ENCODE measurements at places on chromosomes 1 and 21.
A peak's percentile ranks its signal among the peaks of the same experiment; 100 is the strongest.

DNA sequence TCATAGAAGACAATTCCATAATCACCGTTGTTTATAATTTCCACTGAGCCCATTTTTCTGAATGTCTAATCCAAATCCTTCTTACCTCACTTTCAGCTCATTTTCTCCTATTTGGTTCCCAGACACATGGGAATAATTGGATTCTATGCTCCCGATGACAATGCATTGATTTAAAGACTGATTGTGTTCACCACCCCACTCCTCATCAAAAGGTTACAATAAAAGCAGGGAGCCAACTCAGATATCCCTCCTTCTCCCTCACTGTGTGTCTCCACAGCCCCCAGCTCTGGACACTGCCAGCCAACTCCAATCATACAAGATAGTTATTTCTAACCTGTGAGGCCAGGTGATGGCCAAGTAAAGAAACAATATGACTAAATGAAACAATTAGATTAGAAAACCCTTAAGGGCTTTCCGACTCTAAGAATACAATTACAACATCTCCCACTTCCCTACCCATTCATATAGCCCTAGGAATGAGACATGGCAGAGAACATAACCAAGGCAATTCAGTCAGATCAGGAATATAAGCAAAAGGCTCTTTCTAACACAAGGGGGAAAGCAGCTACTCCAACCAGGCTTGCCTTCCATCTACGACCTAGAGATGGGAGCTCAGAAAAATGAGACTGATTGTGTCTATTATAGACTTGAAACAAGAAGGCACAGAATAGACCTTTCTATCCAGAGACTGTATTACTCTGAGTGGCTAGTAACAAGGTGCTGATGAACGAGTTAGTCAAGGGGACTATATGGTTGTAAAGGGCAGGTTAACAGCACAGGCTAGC is 28.5 kb upstream of the CADM3 start:
- no peak for DNase-seq

- no peak for DNase-seq
These were observed 316.3 kb downstream of the KCNH1 start for GRCh38 chr1:210817385-210818275.

DNA sequence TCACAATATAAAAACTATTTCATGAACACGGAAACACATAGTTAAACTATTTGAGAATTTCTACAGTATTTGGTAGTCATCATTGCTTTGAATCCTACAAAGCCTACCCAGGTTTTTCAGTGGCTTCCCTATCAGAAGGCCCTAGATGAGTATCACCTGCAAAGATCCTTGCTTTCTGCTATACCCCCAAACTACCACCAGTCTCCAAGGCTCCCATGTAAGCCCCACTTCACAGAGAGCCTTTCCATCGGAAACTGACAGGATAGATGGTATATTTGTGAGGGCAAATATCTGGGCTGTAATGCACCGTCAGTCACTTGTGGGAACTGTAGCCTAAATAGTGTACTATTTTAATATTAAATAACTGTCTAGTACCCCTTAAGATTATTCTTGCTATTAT is 674.3 kb downstream of the BRINP3 start:
- no peak for DNase-seq

- DNase-seq = no peak
These were observed 9.1 kb upstream of the METTL13 start for GRCh38 chr1:171772312-171772711.

- DNase-seq = no peak
These were observed 150.6 kb upstream of the HMGB4 start for GRCh38 chr1:33713058-33713877.

DNA sequence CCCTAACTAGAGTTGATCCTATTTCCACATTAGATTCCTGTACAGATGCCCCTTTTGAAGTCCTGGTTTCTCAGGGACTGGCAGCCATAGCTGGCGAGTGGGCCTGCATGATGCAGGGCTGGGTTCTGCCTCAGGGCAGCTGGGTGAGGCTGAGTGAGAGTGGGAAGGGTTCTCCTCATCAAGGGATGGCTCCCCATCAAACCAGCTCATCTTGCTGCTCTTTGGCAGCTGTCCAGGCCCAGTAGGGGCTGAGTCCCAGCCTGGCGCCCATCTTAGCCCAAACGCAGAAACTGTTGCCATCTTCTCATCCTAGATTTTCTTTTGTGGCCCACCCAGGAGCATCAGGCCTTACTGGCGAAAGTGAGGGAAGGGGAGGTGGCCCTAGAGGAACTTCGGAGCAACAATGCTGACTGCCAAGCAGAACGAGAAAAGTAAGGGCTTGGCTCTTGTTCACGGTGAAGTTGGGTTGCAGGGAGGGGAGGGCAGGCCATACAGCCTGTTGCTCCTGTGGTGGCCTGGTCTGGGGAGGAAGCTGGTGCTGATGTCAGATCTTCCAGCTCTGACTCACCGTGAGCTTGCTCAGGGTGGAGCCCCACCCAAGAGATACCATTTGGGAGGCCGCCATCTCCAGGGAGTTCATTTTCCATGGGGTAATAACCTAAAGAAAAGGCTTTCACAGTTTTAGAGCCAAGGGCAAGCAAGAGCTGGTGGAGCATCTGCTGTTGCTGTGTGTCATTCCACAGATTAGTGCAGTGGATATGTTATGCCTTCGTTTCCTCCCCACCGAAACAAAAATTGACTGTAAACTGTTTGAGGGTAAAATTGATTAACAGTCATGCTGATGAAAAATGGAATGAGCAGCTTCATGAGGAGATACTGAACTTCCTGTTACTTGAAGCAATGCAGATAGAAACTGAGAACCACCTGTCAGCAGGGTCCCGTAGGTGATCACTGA is 34.7 kb downstream of the TUFT1 start:
- DNase-seq = no peak

- DNase-seq = no peak
These were observed 853 bp downstream of the TTC22 start for GRCh38 chr1:54800041-54800898.

DNA sequence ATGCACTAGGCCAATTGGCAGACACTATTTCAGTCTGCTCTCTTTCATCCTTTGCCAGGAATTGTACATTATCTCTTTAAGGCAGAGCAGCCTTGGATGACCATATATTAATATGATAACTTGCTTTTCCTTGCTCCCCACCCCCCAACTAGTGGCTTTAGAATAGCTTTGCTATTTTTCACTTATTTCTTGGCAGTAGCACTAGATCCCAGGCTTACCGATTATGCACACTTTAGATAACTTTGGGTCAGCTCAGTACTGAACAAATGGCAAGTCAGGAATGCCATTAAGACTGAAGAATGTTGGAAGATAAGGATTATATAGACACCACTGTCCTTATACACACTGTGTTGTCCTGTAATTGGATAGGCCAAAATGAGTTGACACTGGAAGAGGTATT is 146.4 kb downstream of the FGGY start:
- no peak for DNase-seq

DNA sequence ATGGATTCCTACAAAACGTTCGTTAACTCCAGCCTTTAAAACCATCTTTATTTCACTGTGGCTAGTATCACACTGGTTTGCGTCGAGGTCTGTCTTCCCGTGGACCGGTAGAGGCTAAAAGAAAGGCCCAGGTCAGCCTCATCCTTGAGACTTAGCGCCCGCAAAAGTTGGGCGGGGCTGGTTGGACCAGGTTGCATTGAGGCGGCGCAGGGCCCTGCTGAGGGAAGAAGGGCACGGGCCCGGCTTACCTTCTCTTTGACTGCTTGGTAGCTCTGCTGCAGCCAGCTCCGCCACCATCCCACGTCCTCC is 455 bp downstream of the BSDC1 start:
- DNase-seq = no peak

GRCh38 chr1:110291241-110292030 is 47.7 kb upstream of the RBM15 start:
- DNase-seq = no peak

DNA sequence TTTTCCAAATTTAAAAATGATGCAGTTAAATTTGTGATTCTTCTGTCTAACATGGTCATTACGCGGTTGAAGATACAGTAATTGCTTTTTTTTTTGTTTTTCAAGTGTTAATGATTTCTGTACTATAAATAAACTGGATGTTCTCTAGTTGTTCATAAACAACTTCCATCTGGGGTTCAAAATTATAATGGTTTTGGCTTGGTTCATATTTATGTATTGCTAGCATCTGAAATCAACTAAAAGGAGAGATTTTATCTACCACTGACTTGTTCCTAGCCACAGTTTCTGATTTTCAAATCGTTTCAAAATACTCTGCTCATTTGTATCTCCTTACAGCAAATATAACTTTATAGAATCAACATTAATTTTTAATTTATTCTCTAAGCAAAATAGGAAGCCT is 35.2 kb upstream of the PLPPR4 start:
- DNase-seq = no peak

GRCh38 chr1:118896416-118896815 is 91.7 kb downstream of the TBX15 start:
- DNase-seq = no peak

DNA sequence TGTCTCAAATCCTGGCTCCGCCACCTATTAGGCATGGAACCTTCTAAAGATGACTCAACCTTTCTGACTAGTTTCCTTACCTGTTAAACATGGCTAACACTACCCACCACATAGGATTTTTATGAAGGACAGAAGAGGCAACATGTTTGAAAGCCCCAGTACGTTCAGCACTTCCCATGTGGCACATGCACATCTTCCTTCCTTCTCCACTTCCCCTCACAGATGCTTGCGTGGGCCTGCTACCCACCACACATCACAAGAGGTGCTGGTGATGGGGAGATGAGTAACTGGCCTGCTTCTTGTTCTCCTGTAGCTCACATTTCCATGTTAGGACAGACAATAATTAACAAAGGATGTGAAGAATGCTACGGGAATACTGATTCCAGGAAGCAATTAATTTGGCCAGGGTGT is 7.1 kb downstream of the ZBTB21 start:
- DNase-seq = peak; percentile 28

DNA sequence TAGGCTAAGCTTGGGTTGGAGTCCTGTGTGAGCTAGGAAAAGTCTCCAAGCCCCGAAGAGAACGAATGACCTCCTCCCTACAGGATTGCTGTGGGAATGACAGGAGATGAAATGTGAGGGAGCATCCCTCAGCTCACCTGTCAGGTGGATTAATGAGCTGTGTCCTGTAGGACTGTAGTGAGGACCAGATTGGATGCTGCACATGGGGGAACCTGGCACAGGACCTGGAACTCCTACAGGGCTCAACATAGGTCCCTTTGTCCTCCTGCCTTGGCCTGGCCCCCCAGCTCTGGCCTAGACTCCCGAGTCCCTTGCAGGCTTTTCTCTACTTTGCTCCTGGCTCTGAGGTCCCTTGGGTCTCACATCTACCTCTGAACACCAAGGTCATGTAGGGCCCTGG is 155.7 kb downstream of the PTPRU start:
- no peak for DNase-seq

DNA sequence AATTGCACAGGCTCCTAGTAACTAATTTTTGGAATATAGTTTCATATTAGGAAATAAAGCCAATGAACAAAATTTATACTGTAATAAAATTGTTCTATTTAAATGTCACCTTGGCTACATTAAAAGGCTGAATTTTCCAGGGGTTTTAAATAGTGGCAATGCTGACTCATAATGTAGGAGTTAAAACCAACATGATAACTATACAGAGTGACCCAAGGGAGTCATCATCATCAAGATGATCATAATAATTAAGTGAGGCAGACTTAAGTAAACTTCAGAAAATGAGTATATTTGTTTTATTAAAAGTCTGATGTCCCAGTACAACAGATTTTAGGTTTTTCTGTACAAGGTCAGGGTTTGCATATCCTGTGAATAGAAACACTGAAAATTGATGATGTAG is 183.4 kb downstream of the PLPPR4 start:
- DNase-seq = no peak

- no peak for DNase-seq
These were observed 719.9 kb upstream of the TMPRSS15 start for GRCh38 chr21:19123525-19123924.

GRCh38 chr1:53089478-53090226 is 27.6 kb downstream of the PODN start:
- peak; percentile 32 for DNase-seq

DNA sequence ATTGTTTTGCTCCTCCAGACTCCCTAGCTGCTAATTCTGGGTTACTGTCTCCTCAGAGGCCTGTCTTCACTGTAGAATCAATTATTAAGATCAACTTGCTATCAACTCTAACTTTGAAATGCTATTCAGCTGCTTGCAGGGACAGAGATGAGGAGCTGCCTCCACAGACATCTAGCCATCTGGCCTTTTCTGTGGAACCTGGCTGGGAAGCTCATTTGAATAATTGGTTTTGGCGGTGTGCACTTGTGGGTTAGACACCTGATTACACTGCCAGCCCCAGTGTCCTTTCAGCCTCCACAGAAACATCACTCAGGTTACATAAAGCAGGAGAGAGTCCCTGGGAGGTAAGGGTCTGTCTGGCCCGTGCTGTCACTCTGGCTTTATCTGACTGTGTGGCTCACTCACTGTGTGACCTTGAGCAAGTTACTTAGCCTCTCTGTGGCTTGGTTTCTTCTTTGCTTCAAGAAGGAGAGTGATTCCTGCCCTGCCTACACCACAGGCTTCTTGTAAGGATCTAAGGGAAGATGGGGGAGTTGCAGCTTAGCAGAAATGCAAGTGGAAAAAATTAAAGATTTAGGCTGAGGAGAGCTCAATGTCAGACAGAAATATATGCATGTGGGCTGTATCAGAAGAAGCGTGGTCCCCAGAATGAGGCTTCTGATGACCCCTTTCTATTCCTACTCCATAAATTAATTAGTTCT is 131.6 kb downstream of the BEND5 start:
- DNase-seq = no peak

DNA sequence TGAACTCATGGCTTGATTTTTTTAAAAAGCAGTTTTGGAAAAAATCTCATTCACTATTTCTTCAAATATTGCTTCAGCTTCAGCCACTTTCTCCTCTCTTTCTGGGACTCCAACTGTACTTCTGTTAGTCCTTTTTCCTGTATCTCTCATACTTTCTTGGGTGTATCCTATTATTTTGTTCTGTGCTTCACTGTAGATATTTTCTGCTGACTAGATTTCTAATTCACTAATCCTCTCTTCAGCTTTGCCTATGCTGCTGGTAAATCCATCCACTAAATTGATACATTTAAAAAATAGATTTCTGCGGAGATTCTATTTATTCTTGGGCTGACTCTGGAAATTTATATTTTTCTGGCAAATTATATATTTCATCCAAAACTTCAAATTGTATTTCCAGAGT is 4.9 kb upstream of the KCNE2 start:
- no peak for DNase-seq

- DNase-seq = no peak
These were observed 24.5 kb downstream of the SSX2IP start for GRCh38 chr1:84665703-84666317.

DNA sequence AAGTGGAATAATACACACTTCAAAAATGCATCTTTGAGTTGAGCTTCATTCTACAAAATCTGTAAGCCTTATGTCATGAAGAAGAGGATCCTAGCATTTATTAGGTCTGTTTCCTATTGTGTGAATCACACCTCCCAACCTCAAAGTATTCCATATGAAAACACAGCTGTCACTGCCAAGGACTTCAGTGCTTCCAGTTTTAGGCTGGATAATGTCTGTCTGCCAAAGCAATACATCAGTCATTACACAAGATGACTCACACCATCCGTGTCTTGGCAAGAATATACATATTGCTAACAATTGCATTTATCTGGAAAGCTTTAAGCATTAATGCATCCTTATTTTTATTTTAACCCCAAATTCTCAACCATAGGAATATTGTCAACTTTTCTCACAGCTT is 125.7 kb upstream of the TMPRSS15 start:
- DNase-seq = peak; percentile 6
